ENCODE measurements at places on chromosomes 5 and 9.

GRCh38 chr9:120712539-120713031 is 1.7 kb downstream of the MEGF9 start:
- no peak for DNase-seq

- no peak for DNase-seq
These were observed 40.6 kb downstream of the HABP4 start for GRCh38 chr9:96490534-96491078.

GRCh38 chr9:130915096-130915447 is 18.5 kb upstream of the QRFP start:
- DNase-seq: no peak

DNA sequence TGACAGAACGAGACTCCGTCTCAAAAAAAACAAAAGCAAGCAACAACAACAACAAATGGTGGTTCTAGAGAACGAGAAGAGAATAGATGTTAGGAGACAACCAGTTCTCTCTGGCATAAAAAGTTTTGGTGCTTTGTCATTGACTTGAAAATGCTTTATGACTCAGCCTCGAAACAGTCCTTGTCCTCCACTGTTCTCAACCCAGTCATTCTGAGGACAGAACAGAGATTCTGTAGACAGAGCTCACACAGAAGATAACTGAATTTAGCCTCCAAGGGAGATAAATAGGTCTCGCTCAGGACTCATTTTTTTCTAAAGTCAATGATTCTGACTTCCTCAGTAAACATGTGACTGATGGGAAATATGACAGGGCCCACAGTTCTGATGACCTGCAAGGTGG is 76.0 kb upstream of the FSTL4 start:
- no peak for DNase-seq

DNA sequence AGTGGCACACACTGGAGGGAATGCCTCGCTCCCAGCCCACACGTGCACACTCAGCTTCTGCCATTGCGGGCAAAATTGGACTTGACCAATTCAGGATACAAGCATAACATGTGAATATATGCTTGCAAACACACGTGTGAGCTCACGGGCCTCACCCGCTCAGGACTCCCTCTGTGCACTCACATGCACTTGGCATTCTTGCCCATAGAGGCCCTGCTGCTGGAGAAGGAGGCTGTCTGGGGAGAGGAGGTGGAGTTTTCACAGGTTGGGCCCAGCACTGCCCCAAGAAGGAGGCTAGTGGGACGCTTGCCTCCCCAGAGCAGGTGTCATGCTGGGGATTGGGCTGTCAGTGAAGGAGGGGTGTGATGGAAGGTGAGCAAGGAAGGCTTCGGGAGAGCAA is 1.7 kb downstream of the MYMK start:
- DNase-seq: no peak

- DNase-seq: no peak
These were observed 376 bp downstream of the GOLGA1 start for GRCh38 chr9:124940521-124940893.

DNA sequence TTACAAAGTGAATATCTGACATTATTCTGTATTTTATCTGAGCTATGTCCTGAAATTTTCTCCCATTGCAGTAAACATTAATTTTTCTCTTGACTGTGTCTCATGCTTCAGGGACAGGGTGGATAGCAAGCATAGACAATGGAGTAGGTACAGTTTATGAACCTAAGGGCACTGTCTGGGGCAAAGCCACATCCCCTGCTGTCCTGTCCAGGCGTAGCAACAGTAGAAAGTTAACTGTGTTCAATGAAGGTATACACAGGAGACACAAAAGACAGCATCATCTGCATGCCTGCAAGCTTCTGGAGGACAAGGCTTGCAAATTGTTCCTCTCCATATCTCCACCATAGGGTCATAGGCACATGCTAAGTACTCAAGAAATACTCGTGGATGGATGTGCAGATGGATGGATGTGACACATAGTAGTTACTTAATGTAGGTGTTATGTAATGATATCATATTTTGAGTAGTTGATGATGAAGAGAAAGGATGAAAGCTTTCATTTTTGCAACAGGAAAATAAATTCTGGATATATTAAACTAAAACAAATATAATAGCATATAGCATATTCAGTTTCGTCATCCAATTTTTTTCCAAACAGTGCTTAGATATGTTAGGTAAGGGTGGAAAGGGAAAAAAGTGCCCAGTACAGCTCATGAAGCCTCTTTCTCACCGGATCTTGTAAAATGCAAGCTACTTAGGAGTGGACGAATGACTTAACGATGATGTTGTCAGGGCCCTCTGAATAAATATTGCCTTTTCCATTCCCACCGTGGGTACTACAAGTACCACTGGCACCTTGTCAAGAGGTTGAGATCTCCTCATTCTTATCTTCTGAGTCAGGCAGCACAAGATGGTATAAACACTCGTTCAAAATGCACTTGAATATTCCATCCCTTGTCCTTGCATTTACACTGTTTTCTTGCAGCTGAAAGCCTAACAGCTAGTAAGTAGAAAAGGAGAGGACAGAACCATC is 19.9 kb upstream of the ZSWIM6 start:
- no peak for DNase-seq

GRCh38 chr5:16913187-16914107 is 22.6 kb downstream of the MYO10 start:
- DNase-seq: no peak

- DNase-seq: no peak
These were observed 1717.2 kb upstream of the C9orf72 start for GRCh38 chr9:29290516-29290915.

DNA sequence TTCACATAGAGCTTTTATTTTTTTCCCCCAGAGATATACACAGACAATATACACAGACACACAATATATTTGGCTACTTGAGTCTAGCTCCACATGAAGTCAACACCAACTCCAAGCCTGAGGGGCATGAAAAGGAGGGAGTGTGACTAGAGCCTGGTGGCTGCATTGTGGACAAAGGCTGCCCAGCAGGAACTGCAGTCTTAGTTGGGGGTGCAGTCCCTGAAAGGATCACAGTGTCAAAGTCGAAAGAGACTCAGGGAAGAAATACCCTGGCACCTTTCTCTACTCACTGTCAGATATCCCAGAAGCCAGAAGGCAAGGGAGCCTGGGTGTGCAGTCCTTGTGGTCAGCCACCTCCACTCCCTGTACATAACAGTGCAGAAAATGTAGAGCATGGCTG is 231.6 kb upstream of the RPS23 start:
- DNase-seq: no peak

DNA sequence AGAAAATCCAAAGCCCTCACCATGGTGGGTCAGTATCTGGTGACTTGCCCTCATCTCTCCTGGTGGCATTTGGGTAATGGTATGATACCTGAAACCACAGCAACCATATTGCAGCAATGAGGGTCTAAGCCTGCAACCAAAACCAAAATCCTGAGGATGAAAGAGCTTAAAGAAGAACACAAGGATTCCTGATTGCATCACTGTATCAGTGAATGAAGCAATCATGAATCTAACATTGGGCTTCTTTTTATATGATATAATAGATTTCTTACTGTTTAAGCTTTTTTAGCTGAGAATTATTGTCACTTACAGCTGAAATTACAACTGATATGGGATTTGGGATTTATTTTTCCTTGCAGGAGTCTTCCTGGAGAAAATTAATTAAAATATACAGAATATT is 269.9 kb downstream of the MEF2C start:
- DNase-seq: no peak

DNA sequence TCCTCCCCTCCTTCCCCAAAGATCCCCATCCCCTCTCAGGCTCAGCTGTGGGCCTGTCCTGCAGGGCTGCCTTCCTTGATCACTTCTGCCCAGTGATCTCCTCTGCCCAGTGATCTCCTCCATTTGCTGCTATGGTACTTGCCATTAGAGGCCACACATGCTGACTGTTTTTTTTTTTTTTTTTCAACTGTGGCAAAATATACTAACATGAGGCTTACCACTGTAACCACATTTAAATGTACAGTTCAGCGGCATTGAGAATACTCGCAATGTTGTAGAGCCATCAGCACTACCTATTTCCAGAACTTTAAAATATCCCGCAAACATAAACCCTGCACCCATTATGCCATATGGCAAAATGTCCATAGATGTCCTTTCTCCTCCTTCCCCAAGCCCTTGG is 61.7 kb upstream of the EPB41L4B start:
- no peak for DNase-seq

DNA sequence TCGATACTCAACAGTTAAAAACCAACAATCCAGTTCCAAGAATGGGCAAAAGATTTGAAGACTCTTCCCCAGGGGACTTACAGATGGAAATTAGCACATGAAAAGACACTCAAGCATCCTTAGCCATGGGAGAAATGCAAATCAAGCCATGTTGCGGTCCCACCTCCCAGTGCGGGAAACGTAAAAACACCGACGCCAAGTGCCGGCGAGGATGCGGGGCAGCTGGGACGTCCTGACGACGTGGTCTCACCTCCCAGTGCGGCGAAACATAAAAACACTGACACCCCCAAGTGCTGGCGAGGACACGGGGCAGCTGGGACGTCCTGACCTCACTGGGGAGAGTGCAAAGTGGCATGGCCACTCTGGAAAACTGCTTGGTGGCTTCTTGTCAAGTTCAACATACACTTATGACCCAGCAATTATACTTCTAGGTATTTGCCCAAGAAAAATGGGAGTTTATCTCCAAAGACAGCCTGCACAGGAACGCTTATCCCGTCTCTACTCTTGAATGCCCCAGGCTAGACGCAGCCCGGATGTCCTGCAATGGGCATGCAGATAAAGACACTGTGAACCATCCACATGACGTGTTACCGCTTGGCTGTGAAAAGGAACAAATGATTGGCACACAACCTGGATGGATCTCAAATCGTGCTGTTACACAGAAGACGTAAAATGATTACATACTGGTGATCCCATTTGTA is 60.1 kb upstream of the UBAC1 start:
- DNase-seq: no peak

- no peak for DNase-seq
These were observed 937.2 kb upstream of the DMAC1 start for GRCh38 chr9:8736805-8737204.

DNA sequence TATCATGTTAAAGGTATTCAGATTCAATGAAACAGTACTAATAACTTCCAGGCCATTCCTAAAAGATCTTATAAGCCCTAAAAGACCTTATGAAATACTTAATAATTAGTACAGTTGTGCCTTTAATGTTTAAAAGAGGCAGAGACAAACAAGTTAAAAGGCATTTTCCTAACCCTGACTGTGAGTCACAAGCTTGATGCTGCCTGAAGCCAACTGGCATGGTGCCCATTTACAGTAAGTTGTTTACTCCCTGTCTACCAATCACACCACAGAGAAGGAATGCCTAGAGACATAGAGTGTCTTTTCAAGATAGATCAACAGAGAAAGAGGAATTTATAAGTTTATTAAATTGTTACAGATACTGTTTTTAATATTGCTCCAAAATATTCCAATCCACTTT is 47.8 kb downstream of the NR3C1 start:
- peak; percentile 67 for DNase-seq

DNA sequence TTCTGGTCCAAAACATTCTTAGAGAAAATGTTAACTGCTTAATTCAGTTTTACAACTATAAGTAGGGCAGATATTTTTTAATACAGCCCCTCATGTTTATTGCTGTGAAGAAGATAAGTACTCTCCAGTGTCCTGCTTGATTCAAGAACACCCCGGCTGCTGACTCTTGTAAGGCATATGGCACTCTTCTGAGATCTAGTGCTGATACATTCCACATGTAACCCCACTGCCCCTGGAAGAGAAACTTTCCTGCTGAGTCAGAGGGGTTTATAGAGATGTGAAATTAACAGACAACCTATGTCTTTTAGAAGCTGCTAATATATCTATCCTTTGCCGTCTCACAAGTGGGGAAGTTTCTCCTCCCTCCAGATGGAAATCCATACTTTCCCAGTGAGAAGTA is 1.0 kb upstream of the MINAR2 start:
- DNase-seq: no peak

DNA sequence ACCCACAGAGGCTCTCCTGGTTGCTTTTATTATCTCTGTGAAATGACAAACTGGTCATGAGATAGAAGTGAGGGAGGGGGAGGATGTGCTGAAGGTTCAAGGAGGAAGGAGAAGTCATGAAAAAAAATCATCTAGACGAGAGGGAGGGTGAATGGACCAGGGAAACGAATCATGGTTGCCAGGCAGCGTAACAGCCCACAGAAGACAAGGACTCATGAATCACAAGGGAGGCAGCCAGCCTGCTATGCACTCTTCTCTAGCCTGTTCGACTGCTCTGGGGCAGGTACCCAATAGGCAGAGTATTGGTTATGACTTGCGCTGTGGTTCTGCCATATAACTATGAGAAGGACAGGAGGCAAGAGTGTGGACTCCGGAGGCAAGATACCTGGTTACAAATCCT is 475.2 kb downstream of the CDK5RAP2 start:
- no peak for DNase-seq

DNA sequence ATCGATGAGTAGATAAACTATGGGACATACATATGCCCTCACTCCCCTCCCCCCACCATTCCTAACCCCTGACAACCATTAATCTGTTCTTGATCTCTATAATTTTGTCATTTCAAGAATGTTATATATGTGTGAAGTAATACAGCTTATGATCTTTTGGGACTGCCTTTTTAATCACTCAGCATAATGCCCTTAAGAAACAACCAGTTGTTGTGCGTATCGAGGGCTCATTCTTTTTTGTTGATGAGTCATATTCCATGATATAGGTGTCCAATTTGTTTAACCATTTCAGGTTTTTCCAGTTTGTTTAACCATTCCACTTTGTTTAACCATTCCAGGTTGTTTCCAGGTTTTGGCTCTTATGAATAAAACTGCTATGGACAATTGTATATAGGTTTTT is 75.6 kb downstream of the ARHGEF28 start:
- no peak for DNase-seq

- DNase-seq: no peak
These were observed 161.3 kb downstream of the ZNF608 start for GRCh38 chr5:124584991-124585715.

GRCh38 chr5:168798065-168799023 is 219.2 kb upstream of the PANK3 start:
- no peak for DNase-seq

- DNase-seq: no peak
These were observed 1.4 kb downstream of the IL11RA start for GRCh38 chr9:34653151-34654072.

- DNase-seq: no peak
These were observed 440.0 kb upstream of the MPDZ start for GRCh38 chr9:13719446-13719845.

- no peak for DNase-seq
These were observed 9.1 kb downstream of the TTC33 start for GRCh38 chr5:40746703-40747102.

GRCh38 chr5:4643190-4643589 is 496.9 kb upstream of the ADAMTS16 start:
- no peak for DNase-seq

Data from stimulated activated naive CD4-positive, alpha-beta T cell (primary cell).